ENCODE measurements at places on chromosomes 5 and 9.
A peak's percentile ranks its signal among the peaks of the same experiment; 100 is the strongest.

DNA sequence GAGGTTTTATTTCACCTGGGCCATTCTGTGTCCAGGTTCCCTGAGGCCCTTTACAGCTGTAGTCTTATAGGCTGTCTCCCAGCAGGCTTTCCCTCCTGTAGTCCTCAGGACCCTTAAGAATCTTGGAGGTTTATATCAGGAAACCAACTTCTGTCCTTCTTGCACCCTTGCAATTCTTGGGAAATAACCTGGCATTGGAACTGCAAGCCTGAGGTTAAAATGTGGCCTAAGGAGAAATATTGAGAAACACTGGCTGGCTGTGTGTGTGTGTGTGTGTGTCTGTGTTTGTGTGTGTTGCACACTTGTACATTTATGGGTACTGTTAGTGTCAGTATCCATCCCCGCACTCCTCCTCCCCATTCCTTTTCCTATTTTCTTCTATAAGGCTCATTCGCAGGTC is 168.9 kb downstream of the PAPPA start:
- DNase-seq = no peak

- DNase-seq = peak; percentile 21
These were observed 12.0 kb downstream of the PBX3 start for GRCh38 chr9:125758986-125759763.

DNA sequence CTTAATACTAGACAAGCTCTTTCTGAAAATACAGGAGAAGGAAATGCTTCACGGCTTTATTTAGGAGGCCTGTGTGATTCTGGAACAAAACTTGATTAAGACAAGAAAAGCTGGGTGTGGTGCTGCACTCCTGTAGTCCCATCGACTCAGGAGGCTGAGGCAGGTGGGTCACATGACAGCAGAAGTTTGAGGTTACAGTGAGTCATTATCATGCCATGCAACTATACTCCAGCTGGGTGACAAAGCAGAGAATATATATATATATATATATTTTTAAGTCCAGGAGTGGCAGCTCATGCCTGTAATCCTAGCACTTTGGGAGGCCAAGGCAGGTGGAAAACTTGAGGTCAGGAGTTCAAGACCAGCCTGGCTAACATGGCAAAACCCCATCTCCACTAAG is 33.1 kb upstream of the SPIN1 start:
- DNase-seq = no peak

DNA sequence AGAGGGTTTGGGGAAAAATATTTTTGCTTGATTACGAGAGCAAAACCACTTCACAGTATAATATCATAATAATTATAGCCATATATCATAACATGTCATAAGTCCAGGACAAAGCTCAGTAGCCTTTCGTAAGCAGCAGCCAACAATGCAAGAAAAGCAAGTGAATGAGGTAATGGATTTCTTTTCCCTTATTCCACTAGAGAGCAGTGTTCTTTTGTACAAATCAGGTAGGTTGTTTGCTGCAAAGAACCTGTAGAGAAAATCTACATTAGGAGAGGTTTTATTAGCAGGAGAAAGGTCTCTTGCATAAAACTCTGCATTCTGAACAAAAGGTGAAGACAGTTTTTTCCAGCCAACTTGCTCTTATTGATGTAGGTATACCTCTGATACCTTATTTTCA is 1033.4 kb downstream of the TLE4 start:
- peak; percentile 13 for DNase-seq

GRCh38 chr5:112186401-112186990 is 232.6 kb downstream of the EPB41L4A start:
- DNase-seq = peak; percentile 10

- peak; percentile 19 for DNase-seq
These were observed 644.6 kb upstream of the RGMB start for GRCh38 chr5:98128846-98129245.

GRCh38 chr5:1168796-1169195 is 32.6 kb upstream of the SLC6A19 start:
- DNase-seq = no peak

GRCh38 chr9:7115606-7116005 is 357.8 kb downstream of the KDM4C start:
- DNase-seq = no peak

DNA sequence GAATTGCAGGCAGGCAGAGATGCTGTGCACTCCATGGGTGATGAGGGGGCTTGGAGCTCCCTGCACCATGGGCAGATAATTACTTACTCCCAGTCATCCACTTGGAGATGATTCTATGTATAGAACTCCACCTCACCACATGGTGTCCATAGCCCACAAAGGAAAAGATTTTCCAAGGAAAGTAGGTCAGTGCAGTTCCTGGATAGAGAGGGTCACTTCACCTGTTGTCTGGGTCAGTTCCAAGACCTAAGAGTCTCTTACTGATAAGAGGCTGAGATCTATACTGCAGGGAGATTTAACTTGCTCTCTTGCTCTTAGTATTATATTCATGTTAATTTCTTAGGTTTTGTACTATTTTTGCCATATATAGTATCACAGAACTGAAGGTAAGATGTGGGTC is 113.9 kb upstream of the BRINP1 start:
- DNase-seq = no peak

DNA sequence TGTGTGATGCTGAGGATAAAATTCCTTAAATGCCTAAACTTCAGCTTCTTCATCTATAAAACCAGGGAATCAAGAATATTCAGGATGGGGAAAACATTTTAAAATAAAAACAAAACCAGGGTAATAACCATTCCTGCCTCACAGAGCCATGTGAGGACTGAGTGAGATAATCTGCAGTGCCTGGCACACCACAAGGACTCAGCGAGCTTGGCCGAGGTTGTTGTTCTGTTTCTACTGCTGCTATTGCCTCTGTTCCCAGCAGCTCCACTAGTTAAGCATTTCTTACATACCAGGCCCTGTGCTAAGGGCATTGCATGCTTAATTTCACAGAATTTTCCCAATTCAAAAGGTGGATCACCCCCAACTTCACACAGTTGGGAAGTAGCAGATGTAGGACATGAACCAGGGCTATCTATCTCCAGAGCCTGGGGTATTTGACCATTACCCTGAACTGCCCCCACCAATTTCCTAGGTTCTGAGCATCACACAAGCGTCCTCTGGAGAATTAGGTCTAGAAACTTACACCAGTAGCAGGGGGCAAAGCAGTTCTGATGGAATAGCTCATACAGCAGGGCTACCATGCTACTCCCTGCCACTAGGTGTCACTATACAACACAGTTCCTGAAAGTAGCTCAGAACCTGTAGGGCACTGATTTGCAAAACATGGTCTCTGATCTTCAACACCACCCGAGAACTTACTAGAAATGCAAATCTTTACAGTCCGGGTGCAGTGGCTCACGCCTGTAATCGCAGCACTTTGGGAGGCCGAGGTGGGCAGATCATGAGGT is 74.3 kb downstream of the LRSAM1 start:
- no peak for DNase-seq

DNA sequence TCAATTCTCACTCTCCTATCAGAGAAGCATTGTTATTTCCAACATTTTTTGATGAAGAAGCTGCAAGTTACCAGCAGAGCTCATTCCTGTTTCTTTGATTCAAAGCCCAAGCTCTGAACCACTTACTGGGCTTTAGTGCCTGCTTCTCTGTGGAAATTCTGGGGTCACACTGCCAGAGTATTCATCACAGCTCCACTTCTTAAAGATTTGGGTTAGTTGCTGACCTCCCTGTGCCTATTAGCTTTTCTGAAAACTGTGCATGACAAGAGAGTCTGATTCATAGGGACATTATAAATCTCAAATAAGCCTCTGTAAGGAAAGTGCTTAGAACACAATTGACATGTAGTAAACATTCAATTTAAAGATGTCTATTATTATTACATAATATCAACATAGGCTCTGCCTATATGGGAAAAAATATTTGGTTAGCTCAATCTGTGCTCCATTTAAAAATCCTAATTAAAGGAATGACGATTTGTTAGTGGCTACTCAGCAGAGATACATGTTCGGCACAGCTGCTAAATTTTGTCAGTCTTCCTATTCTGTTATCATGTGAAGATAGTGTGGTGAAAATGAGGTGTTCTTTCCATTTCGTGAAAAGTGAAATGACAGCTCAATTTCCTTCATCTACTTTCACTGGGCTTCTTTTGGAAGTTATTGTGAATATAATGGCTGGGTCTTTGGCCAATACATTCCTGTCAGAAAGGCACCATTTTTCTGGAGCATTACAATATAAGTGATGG is 293.0 kb downstream of the KCTD16 start:
- no peak for DNase-seq

GRCh38 chr9:71863631-71864030 is 47.4 kb downstream of the ABHD17B start:
- DNase-seq = no peak

DNA sequence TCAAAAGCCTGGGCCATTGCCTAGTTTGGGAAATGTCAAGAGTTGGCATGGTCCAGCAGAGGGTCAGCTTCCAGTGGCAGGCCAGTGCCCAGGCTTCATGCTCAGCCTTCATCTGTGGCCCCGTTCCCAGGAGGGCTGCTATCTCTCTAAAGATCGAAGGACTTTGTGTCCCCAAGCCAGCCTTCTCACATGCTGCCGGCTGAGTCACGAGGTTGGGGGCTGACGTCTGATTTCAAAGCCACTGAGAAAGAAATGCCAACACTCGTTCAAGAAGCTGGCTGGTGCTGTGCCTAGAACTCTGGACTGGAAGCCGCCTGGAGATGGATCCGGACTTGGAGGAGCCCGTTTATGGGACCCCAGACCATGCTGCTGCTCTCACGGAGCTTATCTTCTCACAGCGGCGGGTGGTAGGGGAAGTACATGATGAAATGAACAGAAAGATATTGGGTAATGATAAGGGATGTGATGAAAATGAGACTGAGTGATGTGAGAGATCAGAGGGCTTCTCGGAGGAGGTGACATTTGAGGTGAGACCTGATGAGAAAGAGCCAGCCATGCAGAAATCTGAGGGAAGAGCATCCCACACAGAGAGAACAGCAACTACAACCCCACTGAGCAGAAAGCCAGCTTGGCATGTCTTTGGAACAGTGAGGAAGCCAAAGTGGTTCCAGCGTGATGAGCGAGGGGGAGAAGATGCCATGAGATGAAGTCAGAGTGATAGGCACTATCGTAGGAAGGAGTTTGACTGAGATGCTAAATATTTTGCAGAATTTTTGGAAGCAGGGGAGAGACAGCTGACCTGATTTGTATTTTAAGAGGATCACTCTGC is 54.9 kb upstream of the BOD1 start:
- DNase-seq = no peak

- DNase-seq = no peak
These were observed 179.9 kb downstream of the GLIS3 start for GRCh38 chr9:4119778-4120554.

- no peak for DNase-seq
These were observed 52.4 kb downstream of the CDC14B start for GRCh38 chr9:96567203-96567700.

- no peak for DNase-seq
These were observed 230.9 kb downstream of the AUH start for GRCh38 chr9:91130796-91131318.
